ENCODE measurements at places on chromosomes 4 and X.

DNA sequence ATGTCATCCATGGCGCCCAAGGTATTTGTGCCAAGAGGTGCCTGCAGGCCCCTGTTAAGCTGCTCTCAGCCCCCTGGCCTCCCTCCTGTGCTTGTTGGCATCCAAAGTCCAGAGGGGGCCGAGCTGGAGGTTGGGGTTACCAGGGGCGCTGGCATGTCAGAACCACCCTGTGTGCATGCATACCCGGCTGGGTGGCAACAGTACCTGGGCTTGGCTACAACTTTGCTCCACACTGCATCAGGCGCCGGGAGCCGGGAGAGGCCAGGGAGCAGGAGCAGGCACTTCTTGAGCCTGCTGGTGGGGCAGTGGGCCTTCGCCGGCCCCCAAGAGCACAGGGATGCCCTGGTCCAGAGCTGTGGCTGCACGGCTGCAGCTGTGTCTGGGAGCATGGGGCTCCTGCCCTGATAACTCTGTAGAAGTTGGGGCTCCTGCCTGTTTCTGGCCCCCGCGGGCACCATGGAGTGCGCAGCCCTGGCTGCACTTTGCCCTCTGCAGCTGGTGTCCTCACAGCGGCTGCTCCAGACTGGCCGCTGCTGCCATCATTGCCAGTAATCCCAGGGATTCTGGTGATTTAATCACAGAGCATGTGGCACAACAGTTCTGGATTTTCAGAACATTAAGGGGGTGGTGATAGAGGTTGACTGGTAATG lies 130.3 kb downstream of the ARHGAP10 start:
- no peak for DNase-seq

- no peak for DNase-seq
Measured at GRCh38 chr4:83405844-83406816, 49.5 kb downstream of the HELQ start.

DNA sequence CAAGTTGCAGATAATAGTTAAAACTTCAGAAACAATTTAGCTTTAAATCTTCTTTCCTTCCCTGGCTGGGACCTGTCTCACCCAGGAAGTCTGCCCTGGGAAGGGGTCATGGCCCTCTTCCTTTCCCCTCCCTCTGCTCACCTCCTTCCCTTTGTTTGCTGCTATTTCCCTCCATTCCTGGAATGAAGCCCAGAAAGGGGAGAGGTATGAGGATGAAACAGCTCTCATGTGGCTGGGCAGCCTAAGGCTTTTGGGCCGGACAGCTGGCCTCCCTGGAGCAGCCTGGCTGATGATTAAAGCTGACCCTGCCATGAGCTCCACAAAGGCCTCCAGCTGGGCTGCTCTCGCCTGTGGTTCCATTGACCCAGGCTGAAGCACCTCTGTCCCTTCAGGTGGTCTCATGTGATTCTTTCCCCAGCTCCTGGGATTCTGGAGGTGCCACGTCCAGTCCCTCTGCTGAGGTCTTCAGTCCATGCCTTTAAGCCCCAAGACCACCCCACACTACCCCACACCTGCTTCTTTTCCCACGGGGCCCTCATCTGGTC lies 202.1 kb downstream of the PTTG2 start:
- DNase-seq = no peak

DNA sequence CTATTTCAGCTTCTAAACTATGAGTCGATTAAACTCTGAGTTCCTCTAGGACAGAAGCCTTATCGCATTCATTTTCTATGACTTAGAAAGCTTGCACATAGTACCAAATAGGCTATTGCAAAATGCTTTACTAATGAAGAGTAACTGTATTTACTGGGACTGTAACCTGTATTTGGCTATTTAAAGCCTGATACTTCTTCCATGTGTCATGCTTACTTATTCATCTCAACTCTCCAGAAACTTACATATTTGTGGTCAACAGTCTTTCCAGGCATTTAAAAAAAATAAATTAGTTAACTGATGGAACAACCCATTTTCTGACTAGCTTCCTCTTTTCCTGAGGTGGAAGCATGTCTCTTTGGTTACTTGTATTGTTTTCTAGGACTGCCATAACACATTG lies 467.9 kb downstream of the PCDH11X start:
- no peak for DNase-seq

GRCh38 chrX:153635788-153636668 lies 11.0 kb upstream of the DUSP9 start:
- DNase-seq = no peak

GRCh38 chr4:99617374-99617773 lies 40.3 kb downstream of the C4orf54 start:
- no peak for DNase-seq

DNA sequence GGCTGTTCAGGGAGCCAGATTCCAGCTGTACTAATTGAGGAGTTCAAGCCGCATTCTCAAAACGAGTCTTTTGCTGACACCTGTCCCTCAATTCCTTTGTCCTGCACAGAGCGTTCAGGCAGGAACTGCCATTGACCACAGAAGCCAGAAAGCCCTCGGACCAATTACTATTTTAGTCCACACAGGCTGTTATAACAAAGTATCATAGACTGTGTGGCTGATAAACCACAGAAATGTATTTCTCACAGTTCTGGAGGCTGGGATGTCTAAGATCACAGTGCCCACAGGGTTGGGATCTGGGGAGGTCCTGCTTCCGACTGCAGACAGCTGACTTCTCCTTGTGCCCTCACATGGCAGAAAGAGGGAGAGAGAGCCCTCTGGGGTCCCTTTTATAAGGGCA lies 119.8 kb upstream of the ATP6AP2 start:
- DNase-seq = no peak

All from stimulated activated CD8-positive, alpha-beta memory T cell treated with anti-CD3 and anti-CD28 coated beads, Interleukin-15, amount 100 ng/mL, for 48 hours (primary cell).